ENCODE measurements at places on chromosomes 6 and 20.

GRCh38 chr6:109695468-109695867 is 4.4 kb downstream of the FIG4 start:
- peak; percentile 18 for DNase-seq

DNA sequence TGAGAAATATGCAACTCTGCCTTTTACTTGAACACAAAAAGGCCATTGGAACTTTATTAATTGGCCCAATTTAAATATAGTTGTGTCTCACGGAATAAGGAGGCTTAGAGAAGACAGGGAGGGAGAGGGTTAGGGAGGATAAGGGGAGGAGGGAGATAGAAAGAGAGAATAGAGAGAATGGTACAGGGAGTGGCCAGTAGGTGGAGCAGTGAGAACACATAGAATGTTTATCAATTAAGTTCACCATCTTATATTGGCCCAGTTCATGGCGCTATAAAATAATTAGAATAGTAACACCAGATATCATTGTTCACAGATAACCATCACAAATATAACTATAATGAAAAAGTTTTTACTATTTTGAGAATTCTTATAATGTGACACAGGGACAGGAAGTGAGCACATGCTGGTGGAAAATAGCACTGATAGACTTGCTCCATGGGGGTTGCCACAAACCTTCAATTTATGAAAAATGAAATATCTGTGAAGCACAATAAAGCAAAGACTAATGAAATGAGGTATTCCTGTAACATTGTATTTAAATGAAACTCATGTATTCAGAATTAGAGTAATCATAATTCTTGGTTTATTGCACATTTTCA is 374.1 kb upstream of the MANEA start:
- peak; percentile 45 for DNase-seq

- no peak for DNase-seq
Measured at GRCh38 chr6:124073820-124074587, 270.3 kb downstream of the NKAIN2 start.

GRCh38 chr6:140076105-140076504 is 701.7 kb upstream of the CITED2 start:
- DNase-seq = no peak

- no peak for DNase-seq
Measured at GRCh38 chr6:147257760-147258159, 53.5 kb downstream of the STXBP5 start.

DNA sequence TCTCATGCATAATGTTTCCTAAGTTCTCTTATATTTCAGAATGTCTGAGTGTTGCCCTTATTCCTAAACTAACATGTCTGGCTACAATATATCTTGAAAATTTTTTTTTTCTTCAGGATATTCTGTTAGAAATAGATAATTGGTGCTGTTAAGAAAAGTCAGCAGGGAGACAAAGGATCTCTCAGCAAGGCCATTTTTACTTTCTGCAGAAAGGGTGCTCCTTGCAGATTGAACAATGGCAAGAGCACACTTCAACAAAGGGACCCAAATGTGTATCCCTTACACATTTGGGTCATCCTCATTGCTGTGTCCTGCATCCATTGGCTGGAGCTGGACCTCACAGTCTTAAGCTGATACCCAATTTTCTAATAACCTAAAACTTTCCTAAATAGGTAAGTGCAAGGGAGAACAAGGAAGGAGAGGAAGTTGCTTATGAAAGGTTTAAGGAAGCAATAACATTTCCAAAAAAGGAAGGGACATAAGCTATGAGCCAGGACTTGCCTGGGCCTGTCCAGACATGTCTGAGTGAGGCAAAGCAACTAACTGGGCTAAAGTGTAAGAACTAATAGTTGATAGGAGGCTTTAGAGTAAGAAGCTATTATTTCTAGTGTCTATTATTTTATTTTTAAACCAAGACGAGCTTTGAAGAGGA is 429.6 kb downstream of the BCKDHB start:
- no peak for DNase-seq

- no peak for DNase-seq
Measured at GRCh38 chr20:17568045-17568788, 1.7 kb upstream of the DSTN start.

GRCh38 chr20:52619101-52619500 is 353.1 kb upstream of the TSHZ2 start:
- DNase-seq = no peak

DNA sequence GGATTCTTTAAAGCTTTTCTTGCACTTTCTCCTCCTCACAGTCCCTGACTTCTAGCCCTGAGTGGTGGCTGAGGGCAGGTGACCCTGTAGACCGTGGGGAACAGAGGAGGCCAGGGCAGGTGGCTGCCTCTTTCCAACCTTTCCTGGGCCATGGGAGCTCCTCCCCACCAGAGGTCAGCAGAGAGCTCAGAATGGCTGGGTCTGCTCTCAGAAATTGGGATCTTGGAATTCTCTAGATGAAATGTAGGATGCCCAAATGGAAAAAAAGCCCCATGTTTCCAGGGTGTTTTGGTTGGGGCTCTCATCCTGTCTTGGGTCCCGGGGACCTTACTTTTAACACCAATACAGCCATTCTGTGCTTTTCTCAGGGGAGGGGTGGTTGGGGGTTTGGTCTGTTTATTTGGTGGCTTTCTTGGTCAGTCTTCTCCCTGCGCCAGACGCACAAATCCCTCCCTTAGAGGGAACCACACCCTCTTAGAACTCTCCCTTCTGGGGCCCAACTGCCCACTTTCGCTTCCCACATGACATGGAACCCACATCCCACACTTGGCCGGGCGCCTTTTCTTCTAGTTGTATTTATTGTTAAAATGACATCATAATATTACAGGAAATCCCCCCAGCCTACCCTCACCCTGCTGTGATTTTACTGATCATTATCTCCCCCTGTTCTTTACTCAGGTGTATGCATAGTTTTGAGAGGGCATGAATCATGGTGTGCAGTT is 17.9 kb downstream of the GNAS start:
- DNase-seq = peak; percentile 33

DNA sequence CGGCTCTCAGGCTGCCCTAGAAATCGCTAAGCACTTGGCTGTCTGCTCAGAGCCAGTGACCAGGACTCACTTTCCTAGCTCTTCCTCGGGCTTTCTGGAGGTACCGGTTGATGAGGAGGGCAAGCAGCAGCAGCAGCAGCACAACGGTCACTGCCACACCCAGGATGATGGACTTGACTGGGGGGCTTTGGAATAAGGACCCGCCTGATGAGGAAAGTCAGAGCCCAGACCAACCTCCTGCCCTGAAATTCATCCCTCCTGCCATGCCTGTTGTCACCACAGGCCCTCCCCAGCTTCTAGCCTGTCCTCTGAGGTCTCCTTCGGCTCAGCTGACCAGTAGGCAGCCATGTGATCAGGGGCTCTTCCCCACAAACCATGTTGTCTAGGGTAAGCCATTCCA is 16.2 kb downstream of the TREML2 start:
- no peak for DNase-seq

DNA sequence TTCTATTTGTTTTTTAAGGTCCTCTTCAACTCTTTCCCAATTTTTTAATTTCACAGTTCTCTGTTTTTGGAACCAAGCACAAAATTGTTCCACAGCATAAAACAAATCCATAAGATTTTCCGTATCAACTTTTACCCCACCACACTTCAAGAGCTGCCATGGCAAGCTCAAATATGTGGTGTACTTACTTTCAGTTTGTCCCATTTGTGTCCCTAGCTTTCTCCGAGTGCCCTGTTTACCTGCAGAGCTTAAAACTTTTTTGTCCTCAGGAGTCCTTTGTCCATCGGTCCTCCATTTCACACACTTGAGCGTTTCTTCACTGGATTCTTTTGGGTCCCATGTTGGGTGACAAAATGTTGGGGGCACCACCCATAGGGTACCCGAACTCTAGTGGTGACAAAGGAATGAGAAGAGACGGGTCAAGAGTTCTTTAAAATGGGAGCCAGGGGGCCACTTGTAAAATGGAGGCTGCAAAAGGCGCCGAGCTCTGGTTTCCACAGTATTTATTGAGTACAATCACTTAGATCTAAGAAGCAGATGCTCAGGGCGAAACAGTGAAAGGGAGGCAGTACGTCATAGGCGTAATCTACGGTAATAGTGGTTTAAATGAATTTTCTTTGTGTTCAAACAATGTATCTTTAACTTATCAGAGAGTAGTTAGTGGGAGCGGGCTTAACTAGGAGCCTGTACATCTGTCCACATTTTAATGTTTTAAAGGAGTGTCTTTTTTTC is 39.8 kb upstream of the SERINC1 start:
- DNase-seq = no peak

DNA sequence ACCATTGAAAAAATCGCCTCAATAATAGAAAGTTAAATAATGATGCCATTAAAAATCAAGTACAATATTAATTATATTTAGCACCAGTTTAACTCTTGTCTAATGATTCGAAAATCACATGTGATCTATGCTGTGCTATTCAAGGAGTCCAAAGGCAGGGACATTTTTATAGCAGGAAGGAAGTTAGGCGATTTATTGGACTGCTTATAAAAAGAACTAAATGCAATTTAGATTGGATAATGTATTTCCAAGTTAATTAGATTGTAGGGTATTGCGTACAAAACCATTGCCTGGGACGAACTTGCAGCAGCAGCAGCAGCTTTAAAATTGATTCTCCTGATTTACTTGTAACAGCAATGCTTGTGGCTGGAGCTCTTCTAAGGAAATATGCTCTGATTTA is 87.4 kb upstream of the TMEM181 start:
- no peak for DNase-seq

DNA sequence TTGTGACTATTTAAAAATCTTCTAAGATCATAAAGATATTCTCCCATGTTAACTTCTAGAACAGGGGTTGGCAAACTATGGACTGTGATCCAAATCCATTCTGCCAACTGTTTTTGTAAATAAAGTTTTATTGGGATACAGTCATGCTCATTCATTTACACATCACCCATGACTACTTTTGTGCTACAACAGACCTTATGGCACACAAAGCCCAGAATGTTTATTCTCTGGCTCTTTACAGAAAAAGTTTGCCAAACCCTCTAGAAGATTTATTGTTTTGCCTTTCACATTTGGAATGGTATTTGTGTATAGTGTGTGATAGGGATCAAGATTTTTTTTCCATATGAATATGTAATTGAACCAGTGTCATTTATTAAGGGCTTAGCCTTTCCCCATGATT is 341.7 kb downstream of the CD83 start:
- DNase-seq = no peak

DNA sequence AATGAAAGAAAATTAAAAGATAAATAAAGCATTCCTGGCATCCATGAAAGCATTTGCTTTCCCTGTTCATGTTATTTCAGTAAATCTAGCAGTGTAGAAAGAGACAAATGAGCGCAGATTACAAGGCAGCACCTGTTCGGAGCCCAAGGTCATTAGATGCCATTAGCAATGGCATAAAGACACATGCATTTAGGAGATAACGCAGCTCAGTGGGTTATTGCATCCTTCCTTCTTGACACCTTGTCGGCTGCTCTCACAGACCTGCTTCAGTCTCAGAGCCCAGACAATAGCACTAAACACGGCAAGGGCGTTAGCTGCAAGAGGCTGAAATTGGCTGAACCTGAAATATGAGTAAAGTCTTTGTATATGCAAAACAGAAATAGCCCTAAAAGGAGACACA is 140.3 kb downstream of the ATXN1 start:
- DNase-seq = no peak

- peak; percentile 21 for DNase-seq
Measured at GRCh38 chr6:28865401-28866204, 58.2 kb downstream of the TRIM27 start.

DNA sequence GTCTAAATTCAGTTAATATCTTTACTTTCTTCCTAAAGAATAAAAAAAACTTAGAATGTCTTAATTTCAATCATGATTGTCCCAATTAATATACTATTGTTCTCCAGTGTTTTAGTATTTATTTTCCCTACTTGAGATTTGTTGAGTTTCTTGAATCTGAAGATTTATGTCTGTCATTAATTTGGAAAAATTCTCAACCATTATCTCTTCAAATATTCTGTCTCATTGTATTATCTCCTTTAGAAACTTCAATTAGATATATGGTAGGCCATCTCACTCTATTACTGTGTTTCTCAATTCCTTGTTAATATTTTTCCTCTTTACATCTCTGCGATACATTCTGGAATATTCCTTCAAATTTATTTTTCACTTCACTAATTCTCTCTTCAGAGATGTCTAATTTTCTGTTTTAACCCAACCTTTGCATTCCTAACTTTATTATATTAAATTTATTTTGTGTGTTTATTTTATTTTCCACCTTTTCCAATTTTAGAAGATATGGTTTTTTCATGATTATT is 268.6 kb downstream of the QKI start:
- no peak for DNase-seq

GRCh38 chr20:35468671-35469334 is 13.4 kb downstream of the CEP250 start:
- peak; percentile 18 for DNase-seq

DNA sequence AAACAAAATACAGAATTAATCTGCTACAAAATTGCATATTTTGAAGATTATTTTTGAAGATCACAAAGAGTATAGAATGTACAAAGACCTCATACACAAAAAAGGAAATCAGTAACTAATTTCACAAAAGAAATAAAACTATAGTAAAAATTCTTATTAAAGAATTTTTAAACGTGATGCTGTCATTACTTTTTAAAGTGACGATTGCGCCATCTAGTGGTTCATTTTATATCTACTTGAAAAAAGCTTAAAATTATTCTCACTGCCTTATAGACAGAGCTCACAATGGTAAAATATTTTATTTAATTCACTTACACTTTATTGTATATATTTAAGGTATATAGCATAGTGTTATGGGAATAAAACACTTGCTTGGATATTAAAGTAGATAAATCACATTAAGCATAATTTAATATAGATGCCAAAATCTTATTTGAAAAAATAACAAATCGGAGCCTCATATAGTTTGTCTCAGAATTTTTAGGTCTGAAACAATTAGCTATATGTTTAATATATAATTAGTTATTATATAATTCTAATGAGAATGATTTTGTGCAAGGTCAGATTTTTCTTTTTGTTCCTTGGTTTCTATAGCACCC is 128.8 kb downstream of the PHF3 start:
- peak; percentile 37 for DNase-seq

- peak; percentile 78 for DNase-seq
Measured at GRCh38 chr20:35173576-35174192, 1.8 kb downstream of the PROCR start.

DNA sequence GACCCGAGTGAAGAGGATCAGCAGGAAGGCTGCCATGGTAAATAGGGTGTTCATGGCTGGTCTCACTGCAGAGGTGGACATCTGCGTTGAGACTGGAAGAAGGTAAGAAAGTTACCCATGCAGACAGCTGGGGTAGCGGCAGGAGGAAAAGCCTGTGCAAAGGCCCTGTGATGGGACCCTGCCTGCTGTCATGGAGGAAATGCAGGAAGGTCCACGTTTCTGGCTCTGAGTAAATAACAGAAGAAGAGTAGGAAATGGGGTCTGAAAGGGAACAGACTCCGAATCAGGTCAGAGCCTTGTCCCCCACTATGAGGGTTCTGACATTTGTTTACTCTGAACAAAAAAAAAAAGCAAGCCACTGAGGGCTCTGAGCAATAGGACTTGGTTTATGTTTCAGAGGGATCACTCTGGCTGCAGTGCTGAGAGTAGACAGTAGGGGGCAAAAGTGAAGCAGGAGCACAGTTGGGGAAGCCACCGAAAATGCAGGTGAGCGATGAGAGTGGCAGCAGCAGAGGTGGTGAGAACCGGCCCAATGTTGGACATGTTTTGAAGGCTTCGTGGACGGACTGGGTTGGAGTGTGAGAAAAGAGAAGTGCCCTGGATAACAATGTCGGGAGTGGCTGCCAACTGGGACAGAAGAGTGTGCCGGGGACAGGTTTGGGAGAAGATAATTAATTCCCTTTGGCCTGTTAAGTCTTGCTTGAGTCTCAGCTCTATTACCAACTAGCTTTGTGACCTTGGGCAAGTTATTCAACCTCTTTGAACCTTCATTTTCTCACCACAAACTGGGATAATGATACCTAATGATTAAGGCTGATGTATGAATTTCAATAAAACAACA is 57.9 kb upstream of the MAP7 start:
- DNase-seq = peak; percentile 75

Data from amniotic epithelial cell (primary cell).